AG09319 (cell line): ENCODE measurements at places on chromosomes 16 and 17.
A peak's percentile ranks its signal among the peaks of the same experiment; 100 is the strongest.

DNA sequence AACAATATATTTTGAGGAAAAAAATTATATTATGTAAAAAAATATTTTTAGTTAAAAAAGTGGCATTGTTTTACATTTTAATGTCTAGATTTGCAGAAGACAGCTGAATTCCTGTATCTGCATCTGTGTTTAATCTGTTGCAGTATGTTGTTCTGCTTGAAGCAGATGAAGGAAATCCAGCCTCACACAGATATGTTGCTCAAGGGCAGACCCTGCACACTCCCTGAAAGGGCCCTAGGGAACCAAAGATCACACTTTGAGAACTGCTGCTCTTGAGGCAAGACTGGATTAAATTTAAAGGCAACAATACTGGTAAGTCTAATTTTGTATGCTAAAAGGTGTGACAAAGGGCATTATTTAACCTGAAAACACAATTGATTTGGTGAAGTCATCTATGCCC, 16.4 kb upstream of the SLC6A4 start:
- no peak for DNase-seq

GRCh38 chr17:45091778-45092425, 30.8 kb downstream of the NMT1 start:
- no peak for DNase-seq

DNA sequence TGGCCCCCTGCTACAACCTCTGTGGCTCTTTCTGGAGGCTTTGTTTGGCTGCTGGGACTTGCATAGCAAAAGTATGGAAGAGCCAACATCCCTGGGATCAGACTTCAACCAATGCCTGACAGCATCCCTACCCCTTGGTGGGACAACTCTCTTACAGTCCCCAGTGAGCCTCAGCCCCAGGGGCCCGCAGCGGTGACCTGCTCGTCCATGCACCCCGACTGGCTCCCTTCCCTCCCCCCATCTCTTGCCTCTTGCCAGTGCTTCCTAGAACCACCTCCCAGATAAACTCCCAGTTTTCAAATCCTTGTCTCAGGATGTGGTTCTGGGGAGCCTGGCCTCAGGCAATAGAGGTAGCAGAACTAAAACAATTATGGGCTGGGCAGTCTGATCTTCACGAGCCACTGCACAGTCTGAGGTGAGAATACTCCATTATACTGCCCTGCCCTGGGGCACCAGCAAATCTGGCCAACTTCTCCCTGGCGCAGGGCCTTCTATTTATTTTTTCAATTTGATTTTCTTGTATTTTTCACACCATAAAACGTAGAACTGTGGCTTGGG, 86.6 kb upstream of the BRD7 start:
- no peak for DNase-seq

GRCh38 chr17:71180801-71181385, 939.9 kb upstream of the SOX9 start:
- no peak for DNase-seq

DNA sequence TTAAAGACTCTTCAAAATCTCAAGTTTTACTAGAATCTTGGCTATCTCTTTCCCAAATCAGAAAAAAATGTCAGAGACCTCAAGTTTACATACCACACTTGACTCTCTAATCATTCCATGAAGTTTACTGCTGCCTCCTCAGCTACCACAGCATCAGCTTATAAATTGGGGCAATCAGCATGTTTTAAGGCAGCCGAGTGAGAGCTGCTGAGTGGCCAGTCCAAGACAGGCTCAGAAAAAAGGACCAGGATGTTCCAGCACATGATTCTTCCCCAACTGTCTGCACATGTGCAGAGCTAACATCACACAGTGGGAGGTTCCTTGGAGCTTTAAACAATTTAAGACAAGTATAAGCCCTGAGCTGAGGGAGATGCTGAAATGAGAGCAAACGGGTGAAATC, 140.6 kb upstream of the NUDT7 start:
- peak; percentile 79 for DNase-seq

GRCh38 chr16:1749152-1750117, 21.9 kb downstream of the NME3 start:
- DNase-seq, result no peak

GRCh38 chr16:11692171-11692570, 23.9 kb downstream of the SNN start:
- DNase-seq, result no peak

DNA sequence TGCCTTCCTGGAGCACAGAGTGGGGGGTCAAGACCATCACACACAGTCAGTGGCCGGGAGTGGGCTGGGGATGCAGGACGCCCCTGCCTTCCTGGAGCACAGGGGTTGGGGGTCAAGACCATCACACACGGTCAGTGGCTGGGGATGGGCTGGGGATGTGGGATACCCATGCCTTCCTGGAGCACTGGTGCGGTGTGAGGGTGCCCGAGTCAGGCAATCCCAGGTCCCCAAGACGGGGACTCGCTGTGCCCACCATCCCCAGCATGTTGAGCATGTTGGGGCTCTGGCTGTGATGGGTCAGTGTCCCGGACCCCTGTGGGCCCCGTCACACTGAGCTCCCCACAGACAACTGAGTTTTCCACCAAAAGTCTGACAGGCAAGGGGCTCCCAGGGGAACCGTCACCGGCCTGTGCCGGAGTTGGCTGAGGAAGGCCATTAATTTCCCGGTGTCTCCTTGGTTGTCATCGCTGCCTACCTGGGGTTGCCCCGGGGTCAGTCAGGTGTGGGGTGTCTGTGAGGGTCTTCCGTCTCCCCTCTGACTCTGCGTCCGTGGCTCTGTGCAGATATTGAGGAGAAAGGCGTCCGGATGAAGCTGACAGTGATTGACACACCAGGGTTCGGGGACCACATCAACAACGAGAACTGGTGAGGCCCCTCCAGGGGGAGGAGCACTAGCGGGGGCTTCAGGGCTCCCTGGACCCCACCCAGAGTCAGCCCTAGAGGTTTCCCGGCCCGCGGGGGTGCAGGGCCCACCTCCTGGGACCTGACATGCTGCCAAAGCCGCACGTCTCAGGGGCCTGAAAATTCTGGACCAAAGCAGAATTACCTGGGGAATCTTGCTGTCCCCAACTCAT, 347.1 kb downstream of the SEC14L1 start:
- DNase-seq, result no peak

GRCh38 chr16:1548727-1549126, 15.3 kb downstream of the TMEM204 start:
- DNase-seq, result no peak

DNA sequence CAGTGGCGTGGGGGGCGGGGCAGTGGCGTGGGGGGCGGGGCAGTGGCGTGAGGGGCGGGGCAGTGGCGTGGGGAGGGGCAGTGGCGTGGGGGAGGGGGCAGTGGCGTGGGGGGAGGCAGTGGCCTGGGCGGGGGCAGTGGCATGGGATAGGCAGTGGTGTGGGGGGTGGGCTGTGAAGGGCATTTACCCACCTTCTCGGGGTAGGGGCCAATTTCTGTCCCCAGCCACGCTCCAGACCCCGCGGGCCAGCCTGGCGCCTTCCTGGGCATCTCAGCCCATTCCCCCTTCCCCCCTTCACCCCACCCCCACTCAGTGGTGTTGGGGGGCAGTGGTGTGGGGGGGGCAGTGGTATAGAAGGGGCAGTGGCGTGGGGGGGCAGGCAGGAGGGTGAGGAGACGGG, 92.7 kb downstream of the LITAF start:
- DNase-seq, result no peak

DNA sequence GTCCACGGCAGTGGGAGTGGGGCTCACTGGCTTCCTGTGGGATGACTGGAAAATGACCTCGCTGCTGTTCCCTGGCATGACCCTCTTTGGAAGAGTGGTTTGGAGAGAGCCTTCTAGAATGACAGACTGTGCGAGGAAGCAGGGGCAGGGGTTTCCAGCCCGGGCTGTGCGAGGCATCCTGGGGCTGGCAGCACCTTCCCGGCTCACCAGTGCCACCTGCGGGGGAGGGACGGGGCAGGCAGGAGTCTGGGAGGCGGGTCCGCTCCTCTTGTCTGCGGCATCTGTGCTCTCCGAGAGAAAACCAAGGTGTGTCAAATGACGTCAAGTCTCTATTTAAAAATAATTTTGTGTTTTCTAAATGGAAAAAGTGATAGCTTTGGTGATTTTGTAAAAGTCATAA, 7.8 kb upstream of the RNF213 start:
- DNase-seq, result no peak

DNA sequence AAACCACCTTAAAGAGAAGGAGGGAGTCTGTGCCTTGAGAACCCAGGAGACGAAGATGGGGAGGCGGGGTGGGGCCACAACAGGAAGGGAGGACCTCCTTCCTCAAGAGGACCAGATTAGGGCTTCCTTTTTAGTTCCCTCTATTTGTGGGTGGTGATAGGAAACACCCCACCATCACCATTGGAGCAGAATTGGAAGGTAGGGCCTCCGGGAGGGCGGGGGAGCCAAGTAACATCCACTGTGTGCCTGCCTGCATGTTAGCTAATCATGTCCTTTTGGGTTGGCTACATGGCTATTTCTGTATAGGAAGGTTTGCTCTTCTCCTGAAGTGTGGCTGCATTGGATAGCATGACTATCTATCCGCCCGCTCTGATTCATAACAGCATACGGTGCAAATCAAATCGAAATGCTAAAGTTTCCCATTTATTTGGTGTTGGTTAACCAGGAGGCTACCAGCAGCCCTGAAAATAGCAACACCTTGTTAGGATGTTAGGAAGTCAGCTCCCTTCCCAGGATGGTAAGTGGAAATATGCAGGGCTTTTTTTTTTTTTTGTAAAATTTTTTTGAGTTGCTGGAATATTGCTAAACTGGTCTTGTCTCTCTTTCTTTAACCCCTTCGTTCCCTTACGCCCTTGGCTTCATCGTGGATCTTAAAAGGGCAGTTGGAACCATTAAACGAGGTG, 4.2 kb downstream of the SYT17 start:
- DNase-seq, result no peak

GRCh38 chr17:40956401-40957254, 10.1 kb downstream of the KRT39 start:
- DNase-seq, result peak; percentile 84

- DNase-seq, result no peak
Measured at GRCh38 chr16:66717776-66718175, 21.2 kb upstream of the CMTM4 start.

- no peak for DNase-seq
Measured at GRCh38 chr16:65679785-65680184, 557.9 kb upstream of the CDH11 start.

DNA sequence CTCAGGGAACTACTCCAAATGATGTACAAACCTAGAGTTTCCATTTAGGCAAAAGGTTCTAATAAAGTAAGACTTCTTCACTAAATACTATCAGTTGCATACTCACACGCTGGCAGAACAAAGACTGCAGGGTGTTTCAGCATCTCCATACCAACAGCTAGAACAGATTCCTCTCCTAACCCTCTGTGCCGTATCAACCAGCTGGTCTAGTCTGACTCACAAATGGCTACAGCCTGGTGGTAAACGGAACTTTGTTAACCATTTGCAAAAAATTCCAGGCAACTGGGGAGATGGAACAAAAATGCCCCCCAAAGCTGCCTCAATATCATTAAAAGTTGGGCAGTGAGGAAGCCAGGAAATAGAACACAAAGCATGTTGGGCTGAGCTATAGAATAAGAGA, 217.1 kb downstream of the GRIN2A start:
- DNase-seq, result no peak

DNA sequence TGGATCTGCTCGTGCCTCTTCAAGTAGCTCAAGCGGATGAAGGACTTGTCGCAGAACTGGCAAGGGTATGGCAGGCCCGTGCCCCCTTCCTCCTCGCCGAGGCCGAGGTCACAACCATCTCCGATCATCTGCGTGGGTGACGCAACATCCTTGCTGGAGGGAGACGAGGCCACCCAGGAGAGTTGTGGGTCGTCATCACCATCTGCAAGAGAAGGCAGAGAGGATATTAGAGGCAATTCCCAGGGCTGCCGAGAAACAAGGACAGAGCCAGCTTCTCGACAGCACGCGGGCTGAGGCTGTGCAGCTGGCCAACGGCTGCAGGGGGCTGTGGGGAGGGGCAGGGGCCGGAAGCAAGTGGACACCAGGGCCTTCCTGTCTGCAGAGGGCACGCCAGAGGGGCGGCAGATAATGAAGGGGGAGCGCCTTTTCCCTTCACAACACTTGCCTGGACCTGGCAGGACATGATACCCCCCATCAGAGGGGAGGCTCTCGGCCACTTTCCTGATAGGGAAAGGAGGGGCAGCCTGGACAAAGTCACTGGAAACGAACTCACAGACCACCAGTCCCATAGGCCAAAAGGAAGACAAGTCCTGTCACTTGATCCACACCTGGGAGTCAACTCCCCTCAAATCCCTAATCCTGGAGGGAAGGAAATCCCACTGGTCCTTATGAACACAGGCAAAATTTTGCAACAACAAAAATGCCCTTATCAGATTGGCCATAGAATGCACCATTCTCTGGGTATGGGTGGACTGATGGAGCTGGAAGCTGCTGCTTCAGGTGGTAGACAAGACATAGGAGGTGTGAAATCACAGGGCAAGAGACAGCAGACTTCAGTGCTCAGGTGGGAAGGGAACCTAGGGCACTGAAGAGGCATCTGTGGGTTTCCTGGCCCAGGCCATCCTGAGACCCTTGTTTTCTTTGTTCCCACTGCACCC, 217.0 kb downstream of the ZNF423 start:
- no peak for DNase-seq

- DNase-seq, result no peak
Measured at GRCh38 chr16:29854520-29855100, 8.4 kb downstream of the CDIPT start.

DNA sequence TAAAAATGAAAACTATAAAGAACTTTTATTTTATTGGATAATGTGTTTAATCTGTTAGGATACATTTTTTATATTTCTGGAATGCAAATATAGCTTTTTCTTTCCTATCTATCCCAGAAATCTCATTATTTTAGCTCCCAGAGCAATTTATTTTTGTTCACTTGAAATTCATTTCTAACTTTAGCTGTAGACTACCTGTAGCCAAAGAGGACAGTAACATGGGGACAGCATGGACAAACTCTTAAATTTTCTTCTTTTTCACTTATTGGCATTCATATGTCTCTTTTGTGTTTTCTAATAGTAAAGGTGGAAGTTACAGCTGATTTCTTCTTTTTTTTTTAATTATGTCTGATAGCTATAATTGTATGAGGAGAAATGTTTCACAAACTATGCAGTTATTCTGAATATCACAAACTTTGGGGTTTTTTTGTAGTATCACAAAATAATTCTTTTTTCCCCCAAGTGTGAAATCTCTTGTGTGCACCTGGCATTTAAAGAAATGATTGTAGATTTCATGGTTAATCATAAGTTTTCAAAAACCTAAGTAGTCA, 55.4 kb downstream of the VMP1 start:
- DNase-seq, result no peak

GRCh38 chr16:68377667-68378393, 67.0 kb downstream of the PRMT7 start:
- DNase-seq, result no peak
